Activated B cell treated with CpG ODN at 0.5 μM for 24 hours (primary cell): ENCODE measurements at places on chromosomes 7 and 10. TPM values are rescaled to one million over a fixed set of nuclear protein-coding genes. Genes with fewer than 3 reads are reported as not detected.

Gene ACHE
- total RNA-seq, result 0.16 and 0.34 TPM in 2 replicates

DNA sequence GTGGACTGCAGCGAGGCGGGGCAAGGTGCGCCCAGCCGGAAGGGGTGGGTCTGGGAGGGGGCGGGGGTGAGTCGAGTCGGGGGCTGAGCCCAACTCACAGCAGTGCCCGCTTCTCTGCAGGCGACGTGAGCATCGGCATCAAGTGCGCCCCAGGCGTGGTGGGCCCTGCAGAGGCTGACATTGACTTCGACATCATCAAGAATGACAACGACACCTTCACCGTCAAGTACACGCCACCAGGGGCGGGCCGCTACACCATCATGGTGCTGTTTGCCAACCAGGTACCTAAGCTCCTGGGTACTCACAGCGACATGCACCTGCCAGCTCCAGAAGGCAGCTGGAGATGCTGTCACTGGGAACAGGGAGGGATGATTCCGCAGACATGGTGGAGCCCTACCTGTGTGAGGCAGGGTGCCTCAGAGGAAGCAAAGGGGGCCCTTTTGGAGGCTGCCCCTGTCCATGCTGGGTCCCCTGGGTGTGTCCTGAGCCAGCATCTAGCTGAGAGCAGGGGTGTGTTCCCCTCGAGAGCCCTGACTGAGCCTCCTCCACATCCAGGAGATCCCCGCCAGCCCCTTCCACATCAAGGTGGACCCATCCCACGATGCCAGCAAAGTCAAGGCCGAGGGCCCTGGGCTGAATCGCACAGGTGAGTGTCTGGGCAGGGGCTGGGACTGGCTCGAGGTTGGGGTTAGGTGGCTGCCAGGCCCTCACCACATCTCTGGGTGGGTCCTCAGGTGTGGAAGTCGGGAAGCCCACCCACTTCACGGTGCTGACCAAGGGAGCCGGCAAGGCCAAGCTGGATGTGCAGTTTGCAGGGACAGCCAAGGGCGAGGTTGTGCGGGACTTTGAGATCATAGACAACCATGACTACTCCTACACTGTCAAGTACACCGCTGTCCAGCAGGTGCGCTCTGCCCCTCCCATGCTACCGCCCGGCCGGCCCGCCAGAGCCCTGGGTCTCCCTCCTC lies 12.8 kb downstream of the FLNC start:
- peaks cover 2% of the 10 kb centered on the region for H3K27me3 ChIP-seq
- no peak overlapping the region for H3K4me3 ChIP-seq
- DNase-seq, result no peak
- H3K36me3 ChIP-seq, result no peaks in the 10 kb centered on the region
- H3K4me1 ChIP-seq, result peaks cover 4% of the 10 kb centered on the region

GRCh38 chr10:18460032-18460431 lies 191.4 kb downstream of the NSUN6 start:
- H3K4me1 ChIP-seq, result peaks cover 20% of the 10 kb centered on the region
- H3K4me3 ChIP-seq, result no peak overlapping the region
- DNase-seq, result no peak

Gene NPTX2
- total RNA-seq, result 0.15 TPM in 1 of 2 replicates, not detected in the other

Gene HGF
- not detected in 2 replicates for total RNA-seq

Gene C7orf57
- not detected in 2 replicates for total RNA-seq

Gene ZP3
- 0.91 and 2.9 TPM in 2 replicates for total RNA-seq

- H3K27me3 ChIP-seq, result no peaks in the 10 kb centered on the region
- no peak overlapping the region for H3K4me3 ChIP-seq
- H3K4me1 ChIP-seq, result peaks cover 16% of the 10 kb centered on the region
- H3K36me3 ChIP-seq, result peaks cover 65% of the 10 kb centered on the region
- DNase-seq, result no peak
- no peak overlapping the region for H3K27ac ChIP-seq
Observed at GRCh38 chr10:7829289-7829834, 11.1 kb downstream of the TAF3 start.
